ENCODE measurements at places on chromosomes 13 and 19.

DNA sequence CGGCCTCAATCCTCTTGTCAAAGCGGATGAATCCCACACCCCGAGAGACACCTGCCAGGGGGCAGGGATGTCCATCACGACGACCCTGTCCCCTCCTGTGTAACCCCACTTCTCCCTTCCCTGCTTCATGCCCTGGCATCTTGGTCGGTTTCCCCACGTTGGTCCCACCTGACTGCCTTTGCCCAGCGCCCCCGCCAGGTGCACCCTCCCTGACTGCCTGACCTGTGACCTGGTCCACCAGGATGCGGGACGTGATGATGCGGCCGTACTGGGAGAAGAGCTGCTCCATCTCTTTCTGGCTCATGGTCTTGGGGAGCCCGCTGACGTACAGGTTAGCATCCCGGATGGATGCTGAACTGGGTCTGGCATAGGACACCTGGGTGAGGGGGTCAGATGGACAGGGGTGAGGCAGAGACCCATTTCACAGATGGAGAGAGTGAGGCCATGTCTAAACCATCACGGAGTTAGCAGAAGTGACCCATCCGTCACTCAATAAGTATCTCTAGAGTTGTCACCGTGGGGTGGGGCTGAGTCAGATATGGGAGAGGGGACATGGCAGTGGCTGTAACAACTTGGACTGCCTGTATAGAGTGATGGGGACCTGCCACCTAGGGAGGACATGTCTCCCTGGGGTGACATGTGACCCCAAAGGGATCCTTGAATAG is 22.5 kb downstream of the ELAVL3 start:
- no peak for DNase-seq

DNA sequence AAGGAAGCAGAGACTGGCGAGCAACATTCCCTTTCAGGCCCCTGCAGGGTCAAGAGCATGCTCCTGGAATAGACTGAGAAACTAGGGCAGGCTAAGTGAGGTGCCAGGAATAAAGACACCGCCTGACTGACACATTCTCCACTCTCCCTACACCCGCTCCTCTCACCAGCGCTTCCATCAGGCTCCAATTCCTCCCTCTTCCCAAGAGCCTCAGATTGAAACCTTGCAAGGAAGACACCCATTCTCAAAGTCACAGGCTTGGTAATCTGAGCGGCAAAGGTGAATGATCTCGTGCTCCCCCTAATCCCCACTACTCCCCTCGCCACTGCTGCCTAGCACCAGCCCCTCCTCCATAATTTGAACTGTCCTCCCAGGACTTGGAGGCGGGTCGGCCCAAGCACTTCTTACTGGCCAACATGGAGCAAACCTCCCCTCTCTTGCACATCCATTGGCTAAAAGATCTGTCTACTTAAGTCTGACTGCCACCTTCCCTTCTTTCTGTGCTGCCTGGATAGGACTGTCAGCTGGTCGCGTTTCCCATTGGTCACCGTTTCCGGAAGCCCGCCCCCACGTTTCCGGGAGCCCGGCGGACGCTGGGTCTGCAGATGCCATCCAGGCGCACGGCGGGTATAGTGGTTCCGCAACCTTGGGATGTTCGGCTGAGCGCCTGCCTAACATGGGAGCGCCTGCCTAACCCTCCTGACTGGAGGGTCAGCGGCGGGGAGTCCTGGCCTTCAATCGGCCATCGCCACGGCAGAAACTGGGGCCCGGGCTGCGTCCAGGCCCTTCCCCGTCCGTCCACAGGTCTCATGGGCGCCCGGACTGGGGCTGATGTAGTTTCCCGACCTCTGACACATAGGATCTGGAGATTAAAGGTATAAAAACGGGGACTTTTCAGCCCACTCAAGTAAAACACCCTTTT is 33.6 kb downstream of the ZNF383 start:
- peak; percentile 62 for DNase-seq

GRCh38 chr19:17999684-18000479 is 8.1 kb upstream of the ARRDC2 start:
- DNase-seq = no peak

DNA sequence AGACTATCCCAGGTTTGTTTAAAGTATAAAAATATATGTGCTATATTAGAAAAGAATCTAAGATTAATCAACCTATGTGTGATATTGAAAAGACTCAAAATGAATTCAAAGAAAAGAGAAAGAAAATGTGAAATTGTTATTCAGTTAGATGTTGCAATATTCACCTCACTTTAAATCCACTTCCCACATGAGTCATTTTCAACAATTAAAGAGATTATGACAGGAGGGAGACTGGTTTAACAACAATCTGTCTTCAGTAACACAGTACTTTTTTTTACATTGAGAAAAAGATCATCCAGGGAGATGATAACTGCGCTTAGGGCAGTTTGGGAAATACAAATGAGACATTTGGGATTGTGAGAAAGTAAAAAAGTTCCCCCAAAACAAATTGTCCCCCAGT is 1246.2 kb downstream of the SLITRK1 start:
- no peak for DNase-seq

DNA sequence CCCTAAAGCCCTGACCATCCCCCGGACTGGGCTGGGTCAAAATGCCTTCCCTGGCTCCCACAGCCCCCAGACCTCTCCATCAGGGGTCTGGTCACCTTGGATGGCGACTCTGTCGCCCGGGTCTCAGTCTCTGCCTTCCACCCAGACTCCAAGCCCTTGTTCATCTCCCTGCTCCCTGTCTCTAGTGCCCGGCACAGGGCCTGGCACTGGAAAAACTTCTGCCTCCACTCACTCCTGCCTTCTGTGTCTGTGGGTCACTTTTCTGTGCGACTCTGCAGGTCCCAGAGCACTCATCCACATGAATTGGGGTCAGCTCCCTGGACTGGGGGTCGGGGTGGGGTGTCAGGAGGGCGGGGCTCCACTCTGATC is 1.1 kb downstream of the ZNF787 start:
- no peak for DNase-seq

DNA sequence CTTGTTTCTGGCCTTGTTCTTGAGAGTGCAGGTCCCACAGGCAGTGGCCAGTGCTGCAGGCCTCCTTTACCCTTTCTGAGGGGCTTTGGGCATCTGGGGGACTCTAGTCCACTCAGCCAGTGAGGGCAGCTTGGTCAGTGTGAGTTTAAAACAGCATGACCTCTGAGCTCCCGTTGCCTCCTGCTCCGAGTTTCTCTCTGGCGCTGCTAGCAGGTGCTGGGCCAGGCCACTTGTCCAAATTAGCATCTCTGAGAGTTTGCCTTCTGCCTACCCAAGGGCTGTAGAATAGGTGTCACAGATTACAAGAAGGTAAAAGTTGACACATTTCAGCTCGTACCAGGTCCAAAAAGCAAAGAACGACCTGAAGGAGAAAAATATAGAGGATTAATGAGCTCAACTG is 105.9 kb downstream of the SIPA1L3 start:
- DNase-seq = no peak

- DNase-seq = no peak
Observed at GRCh38 chr13:50448535-50448998, 394.9 kb downstream of the DLEU7 start.

GRCh38 chr13:30354493-30355383 is 47.4 kb upstream of the KATNAL1 start:
- no peak for DNase-seq

GRCh38 chr19:58498316-58499020 is 13.3 kb downstream of the SLC27A5 start:
- no peak for DNase-seq

GRCh38 chr19:51317968-51318367 is 6.5 kb downstream of the IGLON5 start:
- no peak for DNase-seq

DNA sequence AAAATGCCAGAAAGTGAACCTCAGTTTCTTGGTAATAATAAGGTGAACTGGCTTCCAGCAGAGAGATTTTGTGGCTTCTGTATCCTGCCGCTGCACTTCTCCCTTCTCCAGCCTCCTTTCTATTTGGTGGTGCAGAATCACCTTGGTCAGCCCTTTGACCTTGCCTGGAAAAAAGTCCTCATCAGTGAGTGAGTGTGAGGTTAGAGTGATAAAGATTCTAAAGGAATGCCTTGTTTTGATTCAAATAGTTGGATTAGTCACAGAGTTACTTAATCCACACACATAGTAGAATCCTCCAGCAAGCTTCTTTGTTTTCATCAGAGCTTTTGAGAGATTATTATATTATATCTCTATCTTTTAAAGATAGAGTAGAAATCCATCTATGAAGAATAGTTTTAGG is 140.9 kb downstream of the KCNRG start:
- DNase-seq = no peak

DNA sequence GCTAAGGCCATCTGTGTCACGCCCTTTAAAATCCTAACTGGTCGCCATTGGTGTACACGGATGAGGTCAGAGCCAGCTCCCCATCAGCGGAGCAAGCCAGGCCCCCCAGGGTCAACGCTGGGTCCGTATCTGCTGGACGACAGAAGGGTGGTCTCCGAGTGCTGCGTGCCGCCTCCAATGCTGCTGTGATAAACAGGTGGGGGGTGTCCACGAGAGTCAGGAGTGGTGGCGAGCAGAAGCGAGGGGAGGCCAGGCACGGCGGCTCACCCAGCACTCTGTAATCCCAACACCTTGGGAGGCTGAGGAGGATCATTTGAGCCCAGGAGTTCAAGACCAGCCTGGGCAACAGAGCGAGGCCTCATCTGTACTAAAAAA is 30.8 kb upstream of the CACTIN start:
- DNase-seq = no peak

DNA sequence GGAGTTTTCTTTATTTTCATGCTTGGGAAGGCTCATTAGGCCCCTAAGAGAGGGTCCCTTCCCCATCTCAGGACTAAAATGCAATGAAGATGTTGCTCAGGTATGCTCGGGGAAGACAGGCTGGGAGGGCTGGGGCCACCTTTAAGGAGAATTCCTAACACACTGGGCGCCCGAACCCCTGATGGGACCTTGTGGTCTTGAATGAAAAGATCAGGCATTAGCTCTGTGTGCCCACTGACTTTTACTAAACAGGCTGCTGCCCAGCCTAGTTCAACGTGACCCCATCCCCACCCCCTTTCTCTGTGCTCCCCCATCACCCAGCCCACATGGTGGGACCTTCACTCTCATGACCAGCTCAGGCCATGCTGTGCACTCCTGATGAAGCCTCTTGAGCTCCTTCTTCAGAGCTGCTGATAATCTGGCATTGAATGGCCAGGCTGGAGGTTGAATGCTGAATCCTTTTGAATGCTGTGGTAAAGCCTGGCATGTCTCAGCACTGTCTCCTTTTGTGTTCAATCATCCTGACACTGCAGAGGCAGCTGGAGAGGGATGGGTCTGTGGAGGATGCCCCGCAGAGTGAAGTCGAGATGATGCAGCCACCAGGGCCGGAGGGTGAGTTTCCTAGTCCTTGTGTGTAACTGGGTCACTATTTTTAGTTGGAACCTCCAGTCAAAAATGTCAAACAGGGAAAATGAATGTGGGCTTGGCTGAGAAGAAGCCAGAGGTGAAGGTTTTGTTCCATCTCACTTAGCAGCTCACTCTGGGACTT is 209.1 kb downstream of the UQCRFS1 start:
- DNase-seq = no peak

GRCh38 chr19:7678971-7679751 is 1.5 kb upstream of the TRAPPC5 start:
- DNase-seq = no peak

GRCh38 chr13:41985788-41986508 is 25.0 kb upstream of the VWA8 start:
- no peak for DNase-seq

- DNase-seq = no peak
Observed at GRCh38 chr13:29689548-29689947, 94.1 kb upstream of the SLC7A1 start.

- DNase-seq = no peak
Observed at GRCh38 chr13:91381371-91381770, 17.1 kb upstream of the GPC5 start.

DNA sequence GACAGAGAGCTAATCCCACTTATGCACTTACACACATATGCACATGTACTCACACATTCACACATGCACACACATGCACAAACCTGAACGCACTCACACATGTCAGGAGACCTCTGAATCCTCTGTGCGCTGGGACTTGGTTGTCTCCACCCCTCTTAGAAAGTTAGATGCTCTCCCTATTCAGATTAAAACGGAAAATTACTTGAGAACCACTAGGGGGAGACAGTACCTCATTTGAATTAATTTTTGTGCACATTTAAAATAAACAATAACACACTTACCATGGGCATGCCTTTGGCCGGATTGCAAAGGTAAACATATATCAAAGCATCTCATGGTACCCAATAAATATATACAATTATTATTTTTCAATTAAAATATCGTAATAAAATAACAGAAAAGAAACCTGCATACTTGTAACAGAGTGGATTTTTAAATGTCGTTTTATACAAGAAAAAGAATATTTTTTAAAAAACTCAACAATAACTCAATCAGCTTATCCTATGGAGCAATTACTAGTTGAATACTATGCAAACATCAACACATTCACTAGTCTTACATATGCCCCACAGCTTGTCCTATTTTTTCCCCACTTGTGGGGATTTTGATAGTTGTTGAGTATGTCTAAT is 9.5 kb upstream of the LILRB4 start:
- DNase-seq = no peak

- no peak for DNase-seq
Observed at GRCh38 chr13:44074611-44075010, 194.9 kb downstream of the LACC1 start.

DNA sequence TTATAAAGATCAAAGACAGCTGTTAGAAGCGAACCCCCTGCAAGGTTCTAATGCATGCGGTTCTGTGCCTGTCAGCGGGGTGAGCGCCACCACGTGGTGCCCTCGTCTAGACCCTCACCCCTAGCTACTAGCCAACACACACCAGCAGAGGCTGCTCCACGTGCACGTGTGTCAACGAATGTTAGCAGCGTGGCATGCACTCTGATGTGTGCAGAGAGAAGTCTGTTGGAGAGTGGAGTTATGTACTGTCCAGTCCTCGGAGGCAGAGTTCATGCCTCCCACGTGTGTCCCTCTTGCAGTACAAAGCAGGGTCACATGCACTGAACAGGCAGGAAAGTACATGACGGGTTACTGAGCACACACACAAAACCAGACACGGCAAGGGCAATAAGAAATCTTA is 75.0 kb upstream of the SLC15A1 start:
- DNase-seq = peak; percentile 54

DNA sequence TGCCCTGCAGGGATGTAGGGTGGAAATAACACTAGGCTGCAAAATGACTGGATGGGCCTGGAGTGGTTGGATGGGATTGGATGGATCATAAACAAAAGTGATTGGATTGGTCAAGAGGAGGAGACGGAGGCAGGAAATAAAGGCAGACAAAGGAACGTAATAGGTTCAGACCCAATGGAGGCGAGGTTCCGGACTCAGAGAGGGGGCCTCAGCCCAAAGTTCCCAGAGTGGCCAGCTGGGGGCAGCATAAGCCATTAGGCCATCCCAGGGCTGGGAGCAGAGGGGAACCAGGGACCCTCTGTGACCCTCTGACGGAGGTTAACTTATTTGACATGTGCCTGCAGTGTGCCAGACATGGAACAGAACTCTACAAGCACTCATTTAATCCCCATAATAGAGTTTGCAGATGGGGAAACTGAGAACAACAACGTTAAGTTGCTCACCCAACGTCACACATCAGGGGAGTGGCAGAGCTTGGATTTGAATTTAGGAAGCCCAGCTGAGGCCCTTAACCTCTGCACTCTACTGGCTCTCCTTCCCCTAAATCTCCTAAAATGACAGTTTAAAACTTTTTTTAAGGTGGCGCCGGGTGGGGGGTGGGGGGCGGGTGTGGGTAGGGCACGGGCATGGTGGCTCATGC is 15.3 kb upstream of the MAP1S start:
- peak; percentile 72 for DNase-seq

Data from iPS-NIHi11 (cell line).